Activated naive CD8-positive, alpha-beta T cell treated with anti-CD3 and anti-CD28 coated beads, Interleukin-2, amount 10 ng/mL, durations not matched to agents 7 days and 5 days (primary cell): ENCODE measurements at places on chromosomes 6 and 20.

DNA sequence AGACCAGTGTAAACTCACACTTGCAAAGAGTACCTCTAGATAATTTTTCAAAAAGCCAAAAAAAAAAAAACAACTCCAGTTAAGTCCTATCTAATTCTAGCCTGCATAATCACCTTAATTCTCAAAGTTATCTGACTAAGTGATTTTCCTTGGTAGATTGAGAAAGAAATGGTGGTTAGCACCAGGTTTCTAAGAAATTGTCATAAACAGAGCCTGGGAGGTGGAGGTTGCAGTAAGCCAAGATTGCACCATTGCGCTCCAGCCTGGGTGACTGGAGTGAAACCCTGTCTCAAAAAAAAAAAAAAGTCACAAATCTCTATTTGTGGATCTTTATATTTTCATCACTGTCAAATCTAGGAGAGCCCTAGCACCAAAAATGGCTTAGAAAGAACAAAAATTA is 8.9 kb downstream of the FBXO5 start:
- no peak for DNase-seq

- DNase-seq: peak; percentile 38
These were observed 668 bp downstream of the PKIB start for GRCh38 chr6:122610690-122611455.

DNA sequence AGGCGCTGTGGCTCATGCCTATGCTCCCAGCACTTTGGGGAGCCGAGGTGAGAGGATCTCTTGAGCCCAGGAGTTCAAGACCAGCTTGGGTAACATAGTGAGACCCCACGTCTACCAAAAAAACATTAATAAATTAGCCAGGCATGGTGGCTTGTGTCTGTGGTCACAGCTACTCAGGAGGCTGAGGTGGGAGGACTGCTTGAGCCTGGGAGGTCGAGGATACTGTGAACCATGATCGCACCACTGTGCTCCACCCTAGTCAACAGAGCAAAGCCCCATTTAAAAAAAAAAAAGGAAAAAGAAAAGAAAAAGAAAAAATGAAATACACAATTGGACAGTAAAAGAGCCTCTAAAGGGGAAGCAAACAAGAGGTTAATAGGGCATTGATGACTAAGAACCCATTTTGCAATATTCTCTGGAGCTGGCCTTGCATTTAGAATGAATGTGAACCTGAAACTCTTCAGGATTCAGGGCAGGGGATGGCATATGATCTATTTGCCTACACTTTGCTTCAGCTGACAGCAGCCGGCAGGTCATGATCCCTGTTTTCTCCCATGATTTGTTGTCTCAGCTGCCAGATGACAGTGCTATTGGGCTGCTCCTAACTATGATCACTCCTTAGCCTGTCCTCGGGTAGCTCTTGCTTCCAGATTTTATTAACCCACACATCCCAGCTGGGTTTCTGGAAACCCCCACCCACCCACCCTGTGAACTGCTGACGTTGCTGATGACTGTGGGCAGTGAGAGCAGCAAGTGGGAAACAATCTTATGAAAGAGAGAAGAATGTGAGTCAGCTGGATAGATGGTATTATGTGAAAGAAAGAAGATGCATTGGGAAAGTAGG is 83.8 kb upstream of the ELOVL5 start:
- no peak for DNase-seq

GRCh38 chr6:158536084-158536890 is 23.6 kb upstream of the TMEM181 start:
- DNase-seq: peak; percentile 88

GRCh38 chr6:43089467-43089866 is 13.4 kb downstream of the PTK7 start:
- DNase-seq: no peak

DNA sequence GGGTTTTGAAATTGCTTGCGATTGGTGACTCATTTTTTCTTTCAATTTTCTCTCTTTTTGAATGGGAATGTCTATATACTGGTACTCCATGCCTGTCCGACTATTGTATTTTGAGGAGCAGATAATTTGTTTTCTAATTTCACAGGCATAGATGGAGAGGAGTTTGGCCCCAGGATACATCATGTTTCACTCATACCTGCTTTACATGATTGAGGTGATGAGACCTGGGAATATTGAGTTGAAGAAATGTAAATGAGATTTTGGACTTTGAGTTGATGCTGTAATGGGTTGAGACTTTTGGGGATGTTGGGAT is 253.1 kb upstream of the RAB32 start:
- no peak for DNase-seq

DNA sequence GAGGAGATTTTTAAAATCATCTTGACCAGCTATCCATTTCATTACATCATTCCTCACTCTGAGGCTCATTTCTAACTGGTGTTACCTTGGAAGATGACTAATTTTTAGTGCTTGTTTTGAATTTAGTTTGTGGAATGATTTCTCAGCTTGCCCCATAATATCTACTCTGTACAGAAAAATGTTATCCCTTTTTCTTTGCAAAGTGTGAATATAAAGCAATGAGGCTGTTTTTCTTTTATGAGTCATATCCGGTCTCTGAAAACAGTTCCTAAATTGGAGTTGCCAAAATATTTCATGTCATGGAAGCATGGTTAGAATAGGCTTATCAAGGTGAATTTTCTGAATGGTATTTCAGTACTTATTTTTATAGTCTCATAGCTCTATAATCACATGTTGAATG is 43.8 kb downstream of the FUT9 start:
- no peak for DNase-seq

GRCh38 chr20:11001302-11001701 is 327.5 kb upstream of the JAG1 start:
- DNase-seq: no peak

DNA sequence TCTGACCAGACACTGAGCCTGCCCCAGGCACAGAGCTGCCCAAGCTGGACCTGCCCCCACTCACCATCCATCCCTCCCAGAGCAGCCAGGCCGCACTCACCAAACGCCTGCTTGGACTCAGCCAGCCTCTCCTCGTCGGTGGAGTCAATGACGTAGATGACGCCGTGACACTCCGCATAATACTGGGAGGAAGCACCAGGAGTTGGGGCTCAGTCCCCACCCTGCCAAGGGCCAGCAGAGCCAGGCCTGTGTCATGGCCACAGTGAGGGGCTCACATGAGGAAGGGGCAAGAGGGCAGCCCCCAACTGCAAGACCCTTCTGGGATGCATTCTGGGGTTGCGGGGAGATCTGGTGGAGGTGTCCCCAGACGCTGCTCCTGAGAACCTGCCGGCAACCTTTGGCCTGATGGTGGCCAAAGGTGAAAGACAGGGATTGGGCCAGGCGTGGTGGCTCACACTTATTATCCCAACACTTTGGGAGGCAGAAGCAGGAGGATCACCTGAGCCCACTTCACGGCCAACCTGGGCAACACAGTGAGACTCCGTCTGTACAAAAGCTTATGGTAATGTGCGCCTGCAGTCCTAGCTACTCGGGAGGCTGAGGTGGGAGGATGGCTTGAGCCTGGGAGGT is 5.6 kb downstream of the ARFRP1 start:
- no peak for DNase-seq

- no peak for DNase-seq
These were observed 265.0 kb downstream of the TENT5A start for GRCh38 chr6:81487489-81487888.

- DNase-seq: peak; percentile 75
These were observed 161.6 kb upstream of the TNFAIP3 start for GRCh38 chr6:137705160-137706082.

DNA sequence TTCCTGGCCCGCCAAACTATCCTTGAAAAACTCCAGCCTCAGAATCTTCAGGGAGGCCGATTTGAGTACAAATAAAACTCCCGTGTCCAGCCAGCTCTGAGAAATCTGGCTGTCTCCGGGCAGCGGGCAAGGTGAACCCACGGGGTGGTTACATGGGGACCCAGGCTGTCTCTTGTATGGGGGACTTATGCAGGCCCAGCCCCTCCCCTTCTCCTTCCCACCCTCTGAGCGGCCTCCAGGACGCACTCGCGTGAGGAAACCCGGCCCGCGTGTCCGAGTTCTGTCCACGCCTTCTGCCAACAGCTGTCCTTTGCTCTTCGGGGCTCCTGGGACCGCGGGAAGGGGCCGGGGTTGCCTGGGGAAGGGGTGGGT is 36.3 kb upstream of the BLCAP start:
- DNase-seq: no peak

- DNase-seq: no peak
These were observed 22.1 kb upstream of the TENT5A start for GRCh38 chr6:81774542-81774941.

DNA sequence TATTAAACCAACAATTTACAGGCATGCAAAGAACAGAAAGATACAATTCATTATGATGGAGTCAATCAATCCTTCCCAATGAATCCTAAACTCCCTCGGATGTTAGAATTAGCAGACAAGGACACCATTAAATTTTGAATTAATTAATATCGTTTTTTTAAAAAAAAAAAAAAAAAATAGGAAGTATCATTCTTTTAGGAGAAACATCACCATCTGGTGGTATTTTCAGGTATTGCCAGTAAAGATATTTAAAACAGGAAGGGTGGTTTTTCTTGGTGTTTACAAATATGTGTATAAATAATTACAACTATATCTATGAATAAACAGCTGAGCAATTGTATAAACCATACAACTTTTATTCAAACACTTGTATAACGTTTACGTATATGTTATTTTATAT is 564.4 kb downstream of the HAO1 start:
- no peak for DNase-seq

GRCh38 chr6:55632953-55633352 is 54.0 kb upstream of the HMGCLL1 start:
- no peak for DNase-seq

DNA sequence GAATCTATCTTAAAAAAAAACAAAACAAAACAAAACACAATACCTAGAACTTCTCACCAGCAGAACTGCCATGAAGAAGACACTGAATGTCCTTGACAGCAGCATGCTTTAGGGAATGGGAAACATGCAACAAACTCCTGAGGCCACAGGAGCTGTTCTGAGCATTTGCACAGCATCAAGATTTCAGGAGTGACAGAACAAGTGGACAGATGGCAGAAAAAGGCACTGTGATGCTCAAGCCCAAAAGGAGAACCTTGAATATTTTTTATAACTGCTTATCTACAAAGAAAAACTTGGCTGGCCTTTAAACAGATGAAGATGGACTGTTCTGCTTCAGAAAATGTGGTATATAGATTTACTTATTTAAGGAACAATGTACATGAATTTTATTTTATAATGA is 158.9 kb downstream of the RALGAPA2 start:
- DNase-seq: no peak

DNA sequence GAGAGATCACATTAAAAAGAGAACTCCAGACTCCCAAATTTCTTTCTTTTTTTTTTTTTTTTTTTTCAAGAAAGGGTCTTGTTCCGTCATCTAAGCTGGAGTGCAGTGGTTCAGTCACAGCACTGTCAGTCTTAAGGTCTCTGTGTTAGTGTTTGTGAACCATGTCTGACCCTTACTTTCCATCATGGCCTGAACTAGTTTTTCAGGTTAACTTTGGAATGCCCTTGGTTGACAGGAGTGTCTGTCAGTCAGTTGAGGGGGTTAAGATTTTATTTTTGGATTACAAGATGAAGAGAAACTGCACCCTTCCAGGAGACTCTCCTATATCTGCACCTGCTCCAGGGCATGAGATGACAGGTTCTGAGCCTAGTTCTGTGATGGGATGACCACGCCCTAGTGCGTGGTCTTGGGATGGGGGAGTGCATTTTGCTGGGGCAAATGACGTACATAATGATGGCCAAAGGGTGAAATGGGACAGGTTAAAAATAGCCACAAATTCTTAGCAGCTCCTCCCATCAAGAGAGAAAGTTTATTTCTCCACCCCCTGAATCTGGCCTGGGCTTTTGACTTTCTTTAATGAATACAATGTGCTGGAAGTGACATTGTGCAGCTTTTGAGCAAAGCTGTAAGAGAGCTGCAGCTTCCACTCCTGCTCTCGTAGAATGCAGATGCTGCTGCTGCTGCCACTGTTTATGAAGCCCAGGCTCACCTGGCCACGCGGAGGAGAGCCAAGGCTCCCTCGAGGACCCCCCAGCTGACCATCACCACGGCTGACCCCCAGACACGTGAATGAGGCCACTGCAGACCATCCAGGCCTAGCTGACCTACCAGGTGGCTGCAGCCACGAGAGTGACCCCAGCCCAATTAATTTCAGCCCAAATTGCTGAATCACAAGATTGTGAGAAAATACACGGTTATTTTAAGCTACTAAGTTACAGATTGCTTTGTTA is 29.7 kb upstream of the FAM50B start:
- no peak for DNase-seq

DNA sequence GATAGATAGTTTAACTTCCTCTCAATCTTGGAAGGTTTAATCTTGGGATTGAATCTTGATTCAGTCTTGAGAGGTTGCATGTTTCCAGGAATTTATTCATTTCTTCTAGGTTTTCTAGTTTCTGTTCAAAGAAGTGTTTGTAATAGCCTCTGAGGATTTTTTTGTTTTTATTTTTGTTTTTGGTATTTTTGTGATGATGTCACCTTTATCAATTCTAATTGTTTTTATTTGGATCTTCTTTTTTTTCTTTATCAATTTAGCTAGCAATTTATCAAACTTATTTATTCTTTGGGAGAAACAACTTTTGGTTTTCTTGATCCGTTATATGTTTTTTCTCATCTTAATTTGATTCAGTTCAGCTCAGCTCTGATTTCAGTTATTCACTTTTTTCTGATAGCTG is 41.5 kb upstream of the ADGRB3 start:
- DNase-seq: no peak

DNA sequence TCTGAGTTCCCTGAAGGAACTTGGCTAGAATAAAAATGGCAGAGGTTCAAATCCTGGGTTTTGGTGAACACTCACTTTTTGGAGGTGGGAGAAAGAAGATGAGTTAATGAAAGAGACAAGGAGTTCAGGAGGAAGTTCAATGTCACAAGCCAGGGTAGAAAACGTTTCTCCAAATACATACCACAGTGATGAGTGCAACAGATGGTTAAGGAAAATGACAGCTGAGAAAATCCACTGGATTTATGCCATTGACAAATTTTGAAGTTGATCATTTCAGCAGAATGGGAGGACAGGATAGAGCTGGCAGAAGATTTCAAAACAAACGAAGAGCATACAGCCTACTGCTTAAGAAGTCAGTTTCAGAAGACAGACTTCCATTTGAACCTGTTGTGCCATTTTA is 122.7 kb downstream of the GFRAL start:
- DNase-seq: no peak

DNA sequence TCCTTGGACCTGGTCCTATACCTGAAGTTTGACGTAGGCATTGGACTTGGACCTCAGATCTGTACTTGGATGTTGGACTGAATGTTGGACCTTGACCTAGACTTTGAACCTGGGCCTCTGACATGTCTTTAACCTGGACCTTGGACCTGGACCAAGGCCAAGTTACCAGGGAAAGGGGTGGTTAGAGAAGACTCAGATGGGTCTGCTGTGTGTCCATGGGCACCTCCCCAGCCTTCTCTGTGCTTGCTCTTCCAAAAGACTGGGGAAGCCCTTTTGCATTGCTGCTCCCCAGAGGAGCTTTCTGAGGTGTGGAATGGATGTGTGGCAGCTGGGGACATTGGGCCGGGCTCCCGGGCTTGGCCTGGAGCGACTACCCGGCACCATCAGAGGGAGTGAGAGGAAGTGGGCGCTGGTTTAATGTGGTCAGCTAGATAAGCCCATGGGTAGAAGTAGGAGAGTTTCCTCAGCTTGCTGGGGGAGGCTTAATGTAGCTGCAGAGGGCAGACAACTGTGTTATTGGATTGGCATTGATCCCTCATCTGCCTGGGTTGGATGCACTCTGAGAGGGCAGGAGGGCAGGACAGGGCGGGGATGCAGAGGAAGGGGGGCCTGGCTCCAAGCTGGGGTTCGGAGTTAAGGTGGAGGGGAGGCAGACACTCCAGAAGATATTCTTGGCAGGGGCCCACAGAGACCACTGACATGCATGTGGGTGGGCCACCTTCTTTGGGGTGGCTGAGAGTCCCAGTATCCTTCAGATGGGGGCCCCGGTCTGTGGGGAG is 4.2 kb downstream of the SCRT2 start:
- DNase-seq: no peak

- no peak for DNase-seq
These were observed 54.1 kb upstream of the FOXQ1 start for GRCh38 chr6:1257778-1258177.
